Hematopoietic multipotent progenitor cell treated with erythropoietin and hydrocortisone succinate and interleukin-3 and kit ligand, for 8 days (in vitro differentiated cells): ENCODE measurements at places on chromosomes 7 and 10.

- no peak for DNase-seq
Measured at GRCh38 chr10:47195274-47195885, 104.6 kb upstream of the GDF10 start.

- DNase-seq, result no peak
Measured at GRCh38 chr7:142876236-142876960, 9.1 kb downstream of the TRPV6 start.

DNA sequence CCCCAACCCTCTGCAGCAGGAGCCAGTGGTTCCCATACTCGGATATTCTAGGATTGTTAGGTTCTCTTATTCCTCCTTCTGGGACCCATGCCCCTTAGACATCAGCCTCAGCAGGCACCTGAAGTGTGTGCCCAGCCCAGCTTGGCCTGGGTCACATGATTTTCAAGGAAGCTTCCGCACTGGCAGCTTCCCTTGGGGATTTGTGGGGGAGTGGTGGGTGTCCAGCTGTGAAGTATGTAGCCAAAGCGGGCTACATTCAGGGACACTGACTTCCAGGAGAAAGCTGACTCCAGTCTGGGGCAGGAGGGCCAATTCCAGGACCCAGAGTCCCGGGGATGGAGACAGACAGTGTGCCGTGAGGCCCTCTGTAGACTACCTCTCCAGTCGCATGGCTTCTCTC lies 1.3 kb downstream of the LDB1 start:
- peak; percentile 55 for DNase-seq

GRCh38 chr7:85074-85882 lies 107.1 kb upstream of the FAM20C start:
- no peak for DNase-seq

DNA sequence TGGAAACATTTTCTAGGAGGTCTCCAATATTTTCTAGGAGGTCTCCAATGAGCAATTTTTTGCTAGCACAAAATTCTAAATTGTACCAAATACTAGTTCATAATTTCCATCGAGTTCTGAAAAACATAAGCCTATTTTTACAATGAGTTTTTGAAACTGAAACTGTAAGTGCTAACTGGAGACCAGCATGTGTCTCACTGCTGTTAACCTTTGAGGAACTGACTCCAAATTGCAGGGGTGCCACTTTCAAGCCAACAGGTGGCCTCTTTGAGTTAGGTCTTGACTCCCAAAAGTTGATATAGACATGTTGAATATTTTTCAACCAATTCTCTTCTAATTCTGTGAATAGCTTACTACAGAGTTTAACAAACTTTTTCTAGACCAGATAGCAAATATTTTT lies 58.8 kb downstream of the CAV1 start:
- DNase-seq, result no peak
